Psoas muscle (tissue), 8 donors: ENCODE measurements at places on chromosomes 4 and X.

DNA sequence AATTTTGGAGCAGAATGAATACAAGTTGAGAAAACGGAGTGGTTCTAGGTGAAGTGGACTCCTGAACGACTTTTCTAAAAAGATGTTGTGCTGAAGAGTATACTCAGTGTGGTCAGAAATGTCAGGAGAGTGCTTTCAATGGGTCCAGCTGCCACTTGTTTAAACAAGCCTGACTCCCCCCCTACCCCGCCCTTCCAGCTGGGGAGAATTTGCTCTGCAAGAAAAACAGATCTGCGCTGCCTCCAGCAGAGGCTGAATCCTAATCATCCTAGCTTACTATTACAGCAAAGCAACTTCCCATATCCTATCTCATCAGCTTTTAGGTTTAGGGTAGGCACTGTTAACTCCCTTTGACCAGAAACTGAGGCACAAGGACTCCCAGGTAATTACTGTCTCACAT lies 1.9 kb downstream of the MAP3K15 start:
- no peaks in the 10 kb centered on the region for H3K4me1 ChIP-seq
- no peak for DNase-seq
- H3K4me3 ChIP-seq, result no peak overlapping the region
- H3K27me3 ChIP-seq, result no peaks in the 10 kb centered on the region
- no peaks in the 10 kb centered on the region for H3K36me3 ChIP-seq

GRCh38 chr4:161132715-161133425 lies 1030.9 kb downstream of the FSTL5 start:
- H3K27ac ChIP-seq, result no peak overlapping the region
- no peak for DNase-seq
- H3K27me3 ChIP-seq, result no peaks in the 10 kb centered on the region
- no peaks in the 10 kb centered on the region for H3K36me3 ChIP-seq

- no peaks in the 10 kb centered on the region for H3K36me3 ChIP-seq
- no peak for DNase-seq
- no peak overlapping the region for H3K4me3 ChIP-seq
Measured at GRCh38 chr4:89493367-89493766, 185.8 kb upstream of the GPRIN3 start.

- no peak overlapping the region for H3K27ac ChIP-seq
- H3K4me1 ChIP-seq, result peaks cover 57% of the 10 kb centered on the region
- H3K27me3 ChIP-seq, result no peaks in the 10 kb centered on the region
- H3K4me3 ChIP-seq, result no peak overlapping the region
Measured at GRCh38 chr4:145879598-145879997, 59.0 kb downstream of the ZNF827 start.

- DNase-seq, result no peak
- no peaks in the 10 kb centered on the region for H3K27me3 ChIP-seq
- H3K27ac ChIP-seq, result no peak overlapping the region
- H3K4me3 ChIP-seq, result no peak overlapping the region
- no peaks in the 10 kb centered on the region for H3K36me3 ChIP-seq
Measured at GRCh38 chr4:109032671-109033070, 269.8 kb downstream of the COL25A1 start.

GRCh38 chrX:52346174-52347165 lies 22.4 kb upstream of the XAGE2 start:
- no peak overlapping the region for H3K27ac ChIP-seq
- no peaks in the 10 kb centered on the region for H3K27me3 ChIP-seq
- no peak overlapping the region for H3K4me3 ChIP-seq
- no peak for DNase-seq
- no peaks in the 10 kb centered on the region for H3K36me3 ChIP-seq

GRCh38 chrX:130468395-130468923 lies 66.7 kb downstream of the RBMX2 start:
- DNase-seq, result no peak
- no peaks in the 10 kb centered on the region for H3K27me3 ChIP-seq
- H3K27ac ChIP-seq, result no peak overlapping the region
- no peaks in the 10 kb centered on the region for H3K36me3 ChIP-seq
- H3K4me3 ChIP-seq, result no peak overlapping the region
- no peaks in the 10 kb centered on the region for H3K4me1 ChIP-seq

DNA sequence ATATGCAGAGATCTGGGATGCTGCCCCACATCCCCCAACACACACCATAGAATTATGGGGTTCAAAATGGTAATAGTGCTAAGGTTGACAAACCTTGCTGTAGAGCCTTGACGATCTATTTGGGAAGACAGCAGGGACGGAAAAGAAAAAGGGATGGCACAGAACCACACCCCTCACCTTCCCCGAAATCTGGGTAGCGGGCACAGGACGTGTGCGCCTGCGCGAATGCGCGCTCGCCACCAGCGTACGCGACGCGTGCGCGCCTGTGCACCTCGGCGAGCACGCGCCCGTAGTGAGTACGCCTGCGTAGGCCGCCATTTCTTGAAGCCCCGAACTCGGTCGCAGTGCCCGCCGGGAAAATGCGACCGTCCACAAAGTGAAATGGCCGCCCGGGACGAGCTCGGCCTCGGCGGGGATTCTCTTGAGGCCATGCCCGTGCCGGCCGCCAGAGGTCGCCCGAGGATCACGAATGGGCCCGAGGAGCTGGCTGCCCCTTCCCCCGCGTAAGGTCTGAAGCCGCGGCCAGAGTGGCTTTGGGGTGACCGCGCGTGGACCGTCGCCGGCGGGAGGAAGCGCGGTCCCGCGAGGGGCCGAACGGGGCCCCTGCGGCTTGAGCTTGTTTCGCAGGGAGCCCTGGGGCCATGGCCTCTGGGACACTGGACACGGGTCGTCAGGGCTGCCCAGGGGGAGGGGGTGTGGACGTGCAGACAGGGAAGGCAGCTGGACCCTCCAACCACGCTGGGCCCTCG lies 43.6 kb downstream of the ZNF185 start:
- no peaks in the 10 kb centered on the region for H3K36me3 ChIP-seq
- H3K27ac ChIP-seq, result peak overlapping the region; percentile 83
- DNase-seq, result peak; percentile 90
- H3K27me3 ChIP-seq, result no peaks in the 10 kb centered on the region
- H3K4me3 ChIP-seq, result peak overlapping the region; percentile 74
